NCI-H510A treated with DMSO at 0.1 percent for 48 hours (cell line): ENCODE measurements at places on chromosomes 4 and X.

DNA sequence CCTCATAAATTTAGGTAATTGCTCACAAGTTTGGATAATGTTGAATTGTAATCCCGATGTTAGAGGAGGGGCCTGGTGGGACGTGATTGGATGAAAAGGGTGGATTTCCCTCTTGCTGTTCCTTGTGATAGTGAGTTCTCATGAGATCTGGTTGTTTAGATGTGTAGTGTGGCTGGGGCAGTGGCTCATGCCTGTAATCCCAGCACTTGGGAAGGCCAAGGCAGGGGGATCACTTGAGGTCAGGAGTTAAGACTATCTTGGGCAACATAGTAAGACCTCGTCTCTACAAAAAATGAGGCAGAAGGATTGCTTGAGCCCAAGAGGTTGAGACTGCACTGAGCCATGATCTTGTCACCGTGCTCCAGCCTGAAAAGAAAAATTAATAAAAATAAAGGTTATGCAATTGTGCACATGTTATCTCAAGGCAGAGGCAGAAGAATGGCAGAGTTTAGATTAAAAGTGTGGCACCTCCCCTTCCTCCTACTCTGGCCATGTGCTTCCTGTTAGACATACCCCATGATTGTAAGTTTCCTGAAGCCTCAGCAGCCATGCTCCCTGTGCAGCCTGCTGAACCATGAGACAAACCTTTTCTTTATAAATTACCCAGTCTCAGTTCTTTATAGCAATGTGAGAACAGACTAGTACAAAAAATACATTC lies 36.5 kb downstream of the ERVMER34-1 start:
- DNase-seq = no peak

DNA sequence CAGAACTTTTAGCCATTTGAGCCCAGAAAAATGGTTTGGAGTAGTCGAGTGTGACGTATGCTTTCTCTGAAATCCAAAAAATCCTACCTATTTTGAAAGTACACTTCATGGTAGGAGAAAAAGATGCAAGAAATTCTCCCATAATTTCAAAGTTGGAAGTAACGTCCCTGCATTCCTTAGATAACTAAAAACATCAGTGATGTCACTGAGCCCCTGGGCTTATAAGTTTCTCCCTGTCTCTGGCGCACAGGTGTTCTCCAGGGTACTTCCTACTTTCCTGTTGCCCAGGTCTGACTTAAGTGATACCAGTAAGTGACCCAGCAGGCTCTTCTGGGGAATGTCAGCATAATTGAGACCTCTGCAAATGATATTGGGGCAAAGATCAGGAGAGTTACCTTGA lies 90.5 kb upstream of the WDR1 start:
- no peak for DNase-seq

DNA sequence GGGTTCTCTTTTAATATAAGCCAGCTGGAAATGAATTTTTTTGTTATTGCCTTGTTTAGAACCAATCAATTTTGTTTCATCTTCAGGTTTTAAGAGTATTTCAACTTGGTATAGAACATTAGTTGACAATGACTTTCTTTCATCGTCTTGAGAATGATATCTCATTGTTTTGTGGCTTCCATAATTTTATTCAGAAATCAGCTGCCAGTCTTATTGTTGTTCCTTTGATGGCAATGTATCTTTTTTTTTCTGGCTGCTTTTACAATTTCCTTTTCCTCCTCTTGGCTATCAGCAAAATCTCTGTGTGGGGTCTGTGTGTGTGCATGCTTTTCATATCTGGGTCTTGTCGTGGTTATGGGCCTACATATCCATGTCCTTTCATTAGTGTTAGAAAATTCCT lies 1536.4 kb upstream of the TENM3 start:
- DNase-seq = no peak

DNA sequence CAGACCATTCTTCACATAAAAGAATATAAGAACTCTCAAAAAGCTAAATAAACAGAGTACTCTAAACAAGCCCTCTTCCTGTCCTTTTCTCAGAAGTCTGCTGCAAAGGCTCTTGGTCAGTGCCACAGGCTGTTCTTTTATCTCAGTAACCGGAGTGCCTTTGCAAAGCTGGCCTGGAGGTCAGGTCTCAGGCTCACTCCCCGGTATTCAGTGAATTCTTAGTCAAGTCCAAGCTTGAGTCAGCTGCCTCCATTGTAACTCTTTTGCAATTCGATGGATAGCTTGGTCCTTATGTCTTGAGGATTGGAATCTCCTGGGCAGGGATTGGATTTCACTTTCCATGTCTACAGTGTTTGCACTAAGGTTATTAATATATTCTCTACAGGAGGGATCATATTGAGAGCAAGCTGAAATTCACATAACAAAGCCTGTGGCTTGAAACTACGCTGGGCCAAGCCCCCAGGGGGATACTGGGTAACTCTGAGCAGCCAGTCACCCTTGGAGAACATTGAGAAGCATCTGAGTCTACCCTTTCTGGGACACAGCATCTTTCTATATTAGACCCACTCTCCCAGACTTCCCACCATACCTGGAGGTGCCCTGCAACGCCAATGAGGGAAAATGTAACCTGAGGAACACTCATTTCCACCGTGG lies 10.0 kb upstream of the HS6ST2 start:
- peak; percentile 54 for DNase-seq

DNA sequence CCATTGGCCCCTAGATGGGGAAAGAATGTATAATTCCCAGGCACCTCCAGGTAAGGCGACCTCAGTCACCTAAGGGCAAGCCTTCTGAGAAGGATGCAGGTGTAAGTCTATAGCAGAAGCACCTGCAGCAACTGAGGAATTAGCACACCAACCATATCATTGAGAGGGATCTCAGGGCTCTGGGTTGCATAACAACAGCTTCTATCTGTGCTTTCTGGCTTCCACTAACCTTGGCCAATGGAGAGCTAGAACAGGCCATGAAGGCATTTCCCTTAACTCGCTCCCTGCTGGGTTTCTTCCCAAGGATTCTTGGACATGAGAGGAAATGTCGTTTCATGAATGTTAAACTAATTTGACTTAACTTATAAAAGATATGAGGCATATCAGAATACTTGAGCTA lies 177.8 kb upstream of the GK2 start:
- DNase-seq = no peak

DNA sequence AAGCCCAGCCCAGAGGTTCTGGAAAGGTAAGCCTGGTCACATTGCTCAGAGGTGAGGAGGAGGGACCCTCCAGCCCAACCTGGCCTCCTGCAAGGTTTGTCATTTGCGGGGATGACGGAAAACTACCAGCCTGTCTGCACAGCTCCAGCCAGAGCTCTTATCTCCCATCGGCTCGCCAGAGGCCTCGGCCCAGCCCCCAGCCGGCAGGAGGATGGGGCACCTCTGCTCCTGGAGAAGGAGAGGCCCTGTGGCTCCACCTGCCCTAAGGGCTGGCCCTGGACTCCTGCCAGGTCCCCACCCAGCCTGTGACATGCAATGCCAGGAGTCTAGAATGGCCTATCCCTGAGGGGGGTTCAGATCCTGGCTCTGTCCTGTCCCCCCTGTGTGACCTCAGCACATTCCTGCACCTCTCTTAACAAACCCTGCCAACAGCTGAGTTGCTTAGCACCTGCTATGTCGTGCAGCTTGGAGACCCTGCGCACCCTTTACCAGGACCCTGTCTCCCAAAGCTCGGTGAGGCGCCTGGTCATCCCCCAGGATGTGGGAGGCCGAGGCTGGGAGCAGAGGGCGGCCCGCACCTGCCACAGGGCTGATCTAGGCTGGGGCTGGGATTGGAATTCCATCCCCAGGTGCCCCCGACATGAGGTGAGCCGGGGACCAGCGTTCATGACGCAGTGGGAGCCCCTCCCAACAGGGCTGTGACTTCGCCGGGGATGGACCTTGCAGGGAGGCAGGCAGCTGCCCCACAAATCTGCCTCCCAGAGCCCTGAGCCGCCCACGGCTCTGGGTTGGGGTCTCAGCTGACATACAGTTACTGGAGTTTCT lies 14.4 kb downstream of the ADRA2C start:
- DNase-seq = peak; percentile 43

- DNase-seq = no peak
Observed at GRCh38 chrX:34467437-34467836, 189.6 kb downstream of the TMEM47 start.

DNA sequence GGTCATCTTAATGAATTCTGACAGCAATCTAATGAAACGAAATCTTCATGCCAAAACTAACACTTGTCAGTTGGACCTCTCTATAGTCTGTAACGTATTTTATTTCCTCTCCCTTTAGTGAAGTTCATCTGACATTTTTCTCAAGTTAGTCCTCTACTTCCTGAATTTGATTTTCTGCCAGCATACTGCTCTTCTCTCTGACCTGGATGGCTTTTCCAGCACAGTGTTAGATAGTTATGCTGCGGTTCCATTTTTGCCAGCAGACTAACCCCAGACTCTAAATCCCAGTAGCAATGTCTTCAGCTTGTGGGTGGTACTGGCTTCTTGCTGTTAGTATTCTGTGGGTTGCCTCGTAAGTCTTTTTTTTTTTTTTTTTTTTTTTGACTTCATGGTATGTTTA lies 146.7 kb upstream of the VEGFC start:
- no peak for DNase-seq

DNA sequence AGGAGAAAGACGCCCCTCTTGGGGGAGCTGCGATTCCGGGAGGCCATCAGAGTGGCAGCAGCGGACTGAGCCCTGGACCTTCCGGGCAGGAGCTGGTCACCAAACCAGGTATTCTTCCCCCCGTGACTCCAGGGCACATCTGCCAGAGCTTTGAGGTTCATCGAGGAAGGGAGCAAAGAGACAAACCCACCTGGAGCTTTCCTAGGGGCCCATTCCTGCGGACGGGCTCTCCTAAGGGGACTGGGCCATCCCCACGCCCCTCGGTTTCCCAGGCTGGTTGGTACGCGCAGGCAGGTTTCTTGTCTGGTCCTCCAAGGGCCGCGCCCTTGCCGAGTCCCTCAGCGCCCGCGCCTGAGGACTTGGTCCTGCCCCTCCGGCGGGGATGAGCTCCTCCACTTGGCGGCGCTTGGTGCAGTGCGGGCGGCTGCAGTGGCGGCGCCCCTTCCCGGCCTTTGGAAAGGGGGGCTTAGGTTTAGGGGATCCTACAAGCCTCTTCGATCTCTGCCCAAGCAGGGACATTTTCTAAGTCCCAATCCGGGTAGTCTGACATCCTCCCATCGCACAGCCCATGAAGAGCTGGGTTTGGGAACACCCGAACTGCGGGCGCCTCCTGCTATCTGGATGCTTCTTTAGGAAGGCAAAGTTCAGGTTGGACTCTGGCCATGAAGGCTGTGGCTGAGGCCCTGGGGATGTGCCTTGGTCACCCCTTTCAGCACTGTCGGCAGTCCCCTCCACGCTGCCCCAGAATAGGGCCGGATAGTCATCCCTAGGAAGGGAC lies 538 bp downstream of the STBD1 start:
- DNase-seq = peak; percentile 31

GRCh38 chr4:170805352-170805751 lies 715.6 kb upstream of the AADAT start:
- DNase-seq = no peak

DNA sequence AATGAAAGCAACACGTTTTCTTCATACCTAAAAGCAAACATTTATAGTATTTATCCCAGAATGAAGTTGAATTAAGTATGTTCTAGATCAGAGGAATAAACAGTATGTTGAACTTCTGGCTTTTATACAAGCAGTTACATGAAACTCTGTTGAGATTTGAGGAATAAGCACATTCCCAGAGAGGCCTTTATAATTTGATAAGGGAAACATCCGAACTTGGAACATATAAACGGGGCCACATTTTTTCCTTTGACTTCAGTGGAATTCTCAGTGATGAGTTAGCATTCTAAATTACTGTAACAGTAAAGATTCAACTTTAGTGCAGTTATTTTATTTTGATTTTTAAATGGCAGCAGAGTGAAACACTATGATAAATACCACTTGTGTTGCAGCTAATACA lies 119.5 kb downstream of the GLRA3 start:
- no peak for DNase-seq

DNA sequence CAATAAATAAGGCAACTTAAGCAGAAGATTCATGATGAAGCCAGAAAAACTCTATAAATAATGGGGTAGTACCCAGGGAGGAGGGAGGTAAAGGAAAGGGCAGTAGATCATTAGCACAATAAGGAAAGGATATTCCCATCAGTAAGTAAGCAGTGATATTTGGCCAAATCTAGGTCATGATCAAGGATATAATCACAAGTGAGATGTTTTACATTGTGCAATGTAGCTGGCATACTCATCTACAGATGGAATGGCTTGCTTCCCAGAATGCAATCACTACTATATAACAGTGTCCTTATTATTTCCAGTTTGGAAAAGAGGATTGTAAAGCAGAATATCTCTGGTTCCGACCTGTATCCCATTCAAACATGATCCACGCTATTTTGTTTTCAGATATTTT lies 483.4 kb downstream of the RPA4 start:
- DNase-seq = no peak

DNA sequence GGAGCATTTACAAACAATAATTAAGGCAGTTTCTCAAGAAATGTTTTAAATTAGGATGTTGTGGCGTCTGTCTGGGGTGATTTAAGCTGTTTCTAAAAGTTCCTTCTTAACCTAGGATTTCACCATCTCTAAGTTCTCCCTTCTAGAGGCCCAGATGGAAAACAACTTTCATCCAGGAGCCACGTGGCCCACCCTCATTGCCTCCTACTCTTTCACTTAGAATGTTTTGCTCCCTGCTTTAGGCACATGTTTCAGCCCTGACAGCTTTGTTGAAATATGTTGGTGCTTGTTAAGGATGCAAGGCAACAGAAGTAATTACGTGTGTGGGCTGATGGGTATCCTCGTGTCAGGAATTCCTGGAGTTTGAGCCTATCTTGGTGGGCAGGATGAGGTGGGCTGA lies 131.3 kb downstream of the GUCY2F start:
- no peak for DNase-seq
